IPS DF 6.9 (cell line): ENCODE measurements at places on chromosomes 7 and 10.

- no peak overlapping the region for H3K4me3 ChIP-seq
- DNase-seq, result no peak
- no peaks in the 10 kb centered on the region for H3K27me3 ChIP-seq
- H3K36me3 ChIP-seq, result no peaks in the 10 kb centered on the region
- H3K4me1 ChIP-seq, result no peaks in the 10 kb centered on the region
Observed at GRCh38 chr7:151185762-151186639, 1.0 kb downstream of the ASB10 start.

GRCh38 chr7:24717247-24717622 is 40.0 kb downstream of the GSDME start:
- H3K36me3 ChIP-seq, result no peaks in the 10 kb centered on the region
- no peak for DNase-seq
- H3K27ac ChIP-seq, result no peak overlapping the region

DNA sequence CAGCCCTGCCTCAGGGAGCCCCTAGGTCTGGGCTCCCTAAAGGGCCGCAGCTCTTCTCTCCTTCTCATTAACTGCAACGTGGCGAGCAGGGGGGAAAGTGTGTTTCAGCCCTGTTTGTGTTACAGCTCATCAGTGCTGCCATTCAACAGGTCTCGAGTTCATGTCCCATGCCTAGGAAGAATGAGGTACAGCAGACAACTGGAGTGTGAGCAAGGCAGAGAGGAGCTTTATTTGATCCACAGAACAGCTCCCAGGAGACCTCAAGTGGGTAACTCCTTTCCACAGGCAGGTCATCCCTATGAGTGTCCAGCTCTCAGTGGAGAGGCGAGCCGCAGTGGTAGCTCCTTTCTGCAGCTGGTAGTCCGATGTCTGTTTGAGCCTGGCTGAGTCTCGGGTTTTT is 313.1 kb downstream of the AUTS2 start:
- no peaks in the 10 kb centered on the region for H3K4me1 ChIP-seq
- H3K36me3 ChIP-seq, result no peaks in the 10 kb centered on the region
- DNase-seq, result no peak
- no peak overlapping the region for H3K4me3 ChIP-seq
- no peaks in the 10 kb centered on the region for H3K27me3 ChIP-seq

GRCh38 chr10:101066146-101066895 is 4.5 kb downstream of the KAZALD1 start:
- peaks cover 48% of the 10 kb centered on the region for H3K27me3 ChIP-seq
- peaks cover 12% of the 10 kb centered on the region for H3K4me1 ChIP-seq
- peak overlapping the region; percentile 34; the same call in 1 of the 2 replicates for H3K4me3 ChIP-seq
- H3K36me3 ChIP-seq, result no peaks in the 10 kb centered on the region
- H3K27ac ChIP-seq, result no peak overlapping the region

- no peak overlapping the region for H3K4me3 ChIP-seq
- H3K36me3 ChIP-seq, result no peaks in the 10 kb centered on the region
- H3K27me3 ChIP-seq, result no peaks in the 10 kb centered on the region
- no peak for DNase-seq
Observed at GRCh38 chr7:137331378-137331777, 12.2 kb downstream of the PTN start.

- H3K27me3 ChIP-seq, result no peaks in the 10 kb centered on the region
- no peak for DNase-seq
- no peak overlapping the region for H3K4me3 ChIP-seq
- no peaks in the 10 kb centered on the region for H3K4me1 ChIP-seq
- no peak overlapping the region for H3K27ac ChIP-seq
Observed at GRCh38 chr7:137606061-137606674, 240.6 kb downstream of the DGKI start.

DNA sequence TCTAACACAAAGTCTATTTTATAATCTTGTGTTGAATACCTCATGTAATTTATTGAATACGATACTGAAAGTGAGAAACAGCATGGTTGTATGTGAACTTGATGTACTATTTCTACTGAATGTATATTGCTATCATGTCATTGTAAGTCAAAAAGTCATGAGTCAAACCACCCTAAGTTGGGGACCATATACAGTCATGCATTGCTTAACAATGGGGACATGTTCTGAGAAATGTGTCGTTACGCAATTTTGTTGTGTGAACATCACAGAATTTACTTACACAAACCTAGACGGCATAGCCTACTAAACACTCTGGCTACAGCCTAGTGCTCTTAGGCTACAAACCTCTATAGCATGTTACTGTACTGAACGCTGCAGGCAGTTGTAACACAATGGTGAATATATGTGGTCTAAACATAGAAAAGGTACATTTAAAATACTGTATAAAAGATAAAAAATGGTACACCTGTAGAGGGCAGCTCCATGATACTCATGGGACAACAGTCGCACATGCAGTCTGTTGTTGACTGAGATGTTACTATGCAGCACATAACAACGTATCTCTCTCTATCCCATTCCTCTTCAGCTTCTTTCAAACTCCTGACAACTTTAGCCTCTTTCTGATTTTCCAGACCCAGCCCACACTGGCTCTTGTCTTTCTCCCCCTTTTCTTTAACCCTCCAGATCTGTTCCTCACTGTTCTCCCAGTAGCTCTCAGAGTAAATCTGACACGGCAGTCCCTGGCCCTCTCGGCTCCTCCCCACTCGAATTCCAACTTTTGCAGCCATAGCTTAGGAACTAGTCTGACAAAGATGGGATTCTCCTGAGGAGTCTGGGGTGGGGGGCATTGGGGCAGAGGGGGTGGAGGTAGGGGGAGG is 90.1 kb downstream of the SNX10 start:
- no peaks in the 10 kb centered on the region for H3K36me3 ChIP-seq
- H3K27me3 ChIP-seq, result no peaks in the 10 kb centered on the region
- no peaks in the 10 kb centered on the region for H3K4me1 ChIP-seq
- no peak overlapping the region for H3K27ac ChIP-seq
- no peak overlapping the region for H3K4me3 ChIP-seq
- no peak for DNase-seq

DNA sequence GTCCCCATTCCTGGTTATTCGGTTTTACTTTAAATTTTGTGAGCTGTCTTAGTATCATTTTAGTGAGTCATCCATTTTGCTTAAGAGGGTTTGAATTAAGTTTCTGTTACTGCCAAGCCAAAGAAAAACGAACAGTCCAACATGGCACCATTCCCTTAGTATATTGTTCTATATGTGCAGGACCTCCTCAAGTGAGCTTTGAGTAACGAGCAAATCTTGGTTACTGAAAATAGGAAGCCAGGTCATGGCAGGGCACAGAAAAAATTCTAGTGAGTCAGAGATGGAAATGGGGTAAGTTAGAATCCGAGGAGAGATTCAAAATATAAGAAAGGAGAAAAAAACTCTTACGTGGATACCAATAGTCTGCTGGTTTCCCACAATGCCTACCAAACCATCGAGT is 292.9 kb downstream of the BAMBI start:
- no peaks in the 10 kb centered on the region for H3K27me3 ChIP-seq
- 0 out of 2 replicates have a peak, but pooled peaks cover 1% of the 10 kb centered on the region for H3K4me1 ChIP-seq
- H3K4me3 ChIP-seq, result no peak overlapping the region
- no peak overlapping the region for H3K27ac ChIP-seq
- no peak for DNase-seq

- no peaks in the 10 kb centered on the region for H3K36me3 ChIP-seq
- no peaks in the 10 kb centered on the region for H3K4me1 ChIP-seq
- no peak overlapping the region for H3K27ac ChIP-seq
Observed at GRCh38 chr7:25429731-25430130, 201.4 kb upstream of the NPVF start.

GRCh38 chr10:133132473-133133291 is 27.3 kb upstream of the KNDC1 start:
- DNase-seq, result no peak
- no peaks in the 10 kb centered on the region for H3K27me3 ChIP-seq
- H3K4me1 ChIP-seq, result no peaks in the 10 kb centered on the region; the same call in 1 of the 2 replicates
- no peak overlapping the region for H3K4me3 ChIP-seq

DNA sequence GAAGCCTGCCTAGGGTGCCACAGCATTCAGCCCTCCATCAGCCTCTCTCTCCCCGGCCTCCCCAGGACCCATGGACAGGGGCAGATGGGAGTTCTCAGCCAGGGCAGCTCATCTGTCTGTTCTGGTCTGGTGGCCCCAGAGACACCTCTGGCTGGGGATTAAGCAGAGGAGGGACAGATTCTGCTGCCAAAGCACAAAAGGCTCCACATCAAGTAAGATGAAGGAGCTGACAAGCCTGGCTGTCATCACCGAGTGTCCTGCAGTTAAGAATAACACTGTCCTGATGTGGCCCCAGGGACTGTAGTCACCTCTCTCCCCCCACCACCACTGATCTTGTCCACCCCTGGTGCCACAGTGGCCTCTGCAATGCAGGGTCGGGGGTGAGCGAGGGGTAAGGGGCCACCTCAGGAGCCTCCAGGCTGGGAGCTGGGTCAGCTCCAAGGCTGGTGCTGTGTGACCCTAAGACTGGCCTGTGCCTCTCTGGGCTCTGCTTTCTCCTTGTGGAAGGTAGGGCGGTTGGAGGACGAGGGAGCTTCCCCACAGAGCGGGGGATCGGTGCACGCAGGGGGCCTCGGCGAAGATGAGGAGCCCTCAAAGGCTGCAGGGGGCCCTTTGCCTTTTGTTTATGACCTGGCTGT is 18.7 kb downstream of the C10orf105 start:
- H3K36me3 ChIP-seq, result no peaks in the 10 kb centered on the region
- H3K4me1 ChIP-seq, result no peaks in the 10 kb centered on the region
- H3K27ac ChIP-seq, result no peak overlapping the region
- DNase-seq, result no peak

GRCh38 chr7:59079-60016 is 133.0 kb upstream of the FAM20C start:
- H3K27me3 ChIP-seq, result no peaks in the 10 kb centered on the region
- H3K4me1 ChIP-seq, result peaks cover 11% of the 10 kb centered on the region
- H3K27ac ChIP-seq, result no peak overlapping the region
- no peak overlapping the region for H3K4me3 ChIP-seq
- DNase-seq, result no peak

DNA sequence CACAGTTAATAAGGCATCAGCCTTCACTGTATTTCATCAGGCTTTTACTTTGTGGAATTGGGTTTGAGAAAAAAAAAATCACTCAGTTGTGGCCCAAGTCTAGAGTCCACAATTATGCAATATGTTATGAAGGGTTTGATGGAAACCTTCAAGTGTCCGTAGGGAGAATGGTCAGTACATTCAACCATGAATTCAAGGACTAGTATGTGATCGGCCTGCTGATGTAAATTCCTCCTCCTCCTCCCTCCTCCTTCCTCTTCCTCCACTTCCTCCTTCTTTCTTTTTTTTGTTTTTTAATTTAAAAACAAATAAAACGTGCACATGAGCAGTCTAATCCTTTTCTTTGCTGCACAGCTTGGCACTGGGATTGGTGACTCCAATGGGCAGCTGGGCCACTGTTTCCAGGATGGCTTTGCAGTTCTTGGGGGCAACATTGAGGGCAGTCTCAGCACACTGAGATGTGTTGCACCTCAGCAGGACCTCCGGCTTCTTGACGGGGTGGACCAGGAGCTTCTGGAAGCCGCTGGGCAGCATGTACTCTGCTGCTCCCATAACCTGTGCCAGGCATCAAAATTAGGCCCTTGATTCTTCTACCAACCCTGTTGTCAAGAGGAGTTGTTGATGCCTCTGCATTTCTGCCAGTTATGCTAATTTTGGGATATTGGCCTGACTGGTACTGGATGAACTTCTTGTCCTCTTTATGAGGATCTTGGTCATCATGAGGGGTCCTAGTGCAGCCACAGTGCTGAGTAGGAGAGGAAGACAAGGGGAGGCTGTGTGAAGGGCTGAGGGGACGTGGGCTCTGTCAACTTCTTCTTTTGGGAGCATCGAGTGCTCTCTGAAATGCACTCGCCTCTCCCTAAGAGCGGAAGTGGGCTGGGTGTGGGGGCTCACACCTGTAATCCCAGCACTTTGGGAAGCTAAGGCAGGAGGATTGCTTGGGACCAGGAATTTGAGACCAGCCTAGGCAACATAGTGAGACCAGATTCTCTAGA is 9.3 kb upstream of the IL2RA start:
- DNase-seq, result no peak
- no peak overlapping the region for H3K27ac ChIP-seq
- no peaks in the 10 kb centered on the region for H3K4me1 ChIP-seq

GRCh38 chr7:77226357-77226839 is 26.8 kb upstream of the FGL2 start:
- no peak overlapping the region for H3K27ac ChIP-seq
- no peak overlapping the region for H3K4me3 ChIP-seq
- DNase-seq, result no peak

- H3K4me3 ChIP-seq, result no peak overlapping the region
- H3K27ac ChIP-seq, result no peak overlapping the region
- H3K4me1 ChIP-seq, result peaks cover 2% of the 10 kb centered on the region
- H3K27me3 ChIP-seq, result no peaks in the 10 kb centered on the region
- H3K36me3 ChIP-seq, result no peaks in the 10 kb centered on the region
- no peak for DNase-seq
Observed at GRCh38 chr10:44921061-44921460, 9.9 kb downstream of the TMEM72 start.

- H3K4me1 ChIP-seq, result no peaks in the 10 kb centered on the region
- no peak for DNase-seq
- H3K4me3 ChIP-seq, result no peak overlapping the region
- H3K27ac ChIP-seq, result no peak overlapping the region
Observed at GRCh38 chr7:48101352-48101751, 12.3 kb downstream of the UPP1 start.

DNA sequence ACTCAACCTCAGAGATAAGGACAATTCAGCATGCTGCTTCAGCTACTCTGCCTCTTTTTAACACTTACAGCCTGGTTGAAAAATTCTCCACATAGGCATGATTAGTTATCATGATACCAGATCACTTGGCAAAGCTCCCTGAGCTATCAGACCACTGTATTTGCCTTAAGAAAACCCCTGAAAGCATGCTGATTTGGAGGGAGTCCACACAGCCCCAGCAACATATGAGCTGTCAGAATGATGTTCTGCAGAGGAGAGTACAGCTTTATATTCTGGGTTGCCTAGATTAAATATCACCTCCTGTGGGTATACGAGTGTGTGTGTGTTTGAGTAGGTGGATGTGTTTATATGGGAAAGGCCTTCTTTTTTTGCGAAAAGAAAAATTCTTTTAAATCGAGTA is 170.2 kb upstream of the CHRM2 start:
- H3K36me3 ChIP-seq, result no peaks in the 10 kb centered on the region
- H3K27ac ChIP-seq, result no peak overlapping the region
- no peak overlapping the region for H3K4me3 ChIP-seq
- H3K4me1 ChIP-seq, result no peaks in the 10 kb centered on the region
- DNase-seq, result no peak
- H3K27me3 ChIP-seq, result no peaks in the 10 kb centered on the region

GRCh38 chr7:28211006-28211405 is 30.4 kb upstream of the JAZF1 start:
- no peaks in the 10 kb centered on the region for H3K4me1 ChIP-seq
- no peak overlapping the region for H3K4me3 ChIP-seq
- H3K27me3 ChIP-seq, result no peaks in the 10 kb centered on the region
- no peak overlapping the region for H3K27ac ChIP-seq
- no peak for DNase-seq

GRCh38 chr7:139769066-139769465 is 8.7 kb downstream of the HIPK2 start:
- no peaks in the 10 kb centered on the region for H3K27me3 ChIP-seq
- H3K27ac ChIP-seq, result no peak overlapping the region
- H3K4me3 ChIP-seq, result no peak overlapping the region

DNA sequence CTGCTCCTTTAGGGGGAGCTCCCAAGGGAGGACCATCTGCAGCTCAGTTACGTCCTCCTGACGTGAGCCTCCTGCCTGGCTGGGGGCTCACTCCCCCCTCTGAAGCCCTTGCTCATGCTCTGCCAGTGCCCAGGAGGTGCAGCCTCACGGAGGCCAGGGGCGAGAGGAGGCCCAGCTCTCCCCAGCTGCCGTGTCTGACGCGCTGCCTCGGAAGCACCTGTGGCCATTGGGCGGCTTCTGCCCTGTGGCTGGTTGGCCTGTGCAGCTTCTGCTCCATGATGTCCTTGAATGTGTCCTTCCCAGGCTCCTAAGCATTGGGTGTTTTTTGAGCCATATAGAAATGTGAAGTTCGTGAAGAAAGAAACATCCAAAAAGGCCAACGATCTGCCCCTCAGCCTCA is 91.3 kb downstream of the DYNC2I1 start:
- no peak overlapping the region for H3K4me3 ChIP-seq
- H3K36me3 ChIP-seq, result peaks cover 15% of the 10 kb centered on the region
- no peaks in the 10 kb centered on the region for H3K4me1 ChIP-seq
